Fibroblast of skin of scalp (primary cell): ENCODE measurements at places on chromosomes 12 and 14.
A peak's percentile ranks its signal among the peaks of the same experiment; 100 is the strongest.

GRCh38 chr14:76516884-76517283 is 140.9 kb downstream of the ESRRB start:
- DNase-seq, result no peak

GRCh38 chr12:103915306-103915705 is 14.9 kb upstream of the HSP90B1 start:
- no peak for DNase-seq

DNA sequence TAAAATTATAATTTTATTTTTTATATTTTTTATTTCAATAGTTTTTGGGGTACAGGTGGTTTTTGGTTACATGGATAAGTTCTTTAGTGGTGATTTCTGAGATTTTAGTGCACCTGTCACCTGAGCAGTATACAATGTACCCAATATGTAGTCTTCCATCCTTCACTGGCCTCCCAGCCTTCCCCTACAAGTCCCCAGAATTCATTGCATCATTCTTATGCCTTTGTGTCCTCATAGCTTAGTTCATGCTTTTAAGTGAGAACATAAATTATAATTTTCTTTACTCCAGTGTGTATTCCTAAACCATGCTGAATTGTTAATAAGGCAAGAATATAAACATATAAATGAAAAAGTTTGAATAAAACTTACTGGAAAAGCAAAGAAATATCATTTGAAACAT is 19.1 kb upstream of the NFKBIA start:
- DNase-seq, result no peak

GRCh38 chr14:103627073-103628025 is 1.7 kb upstream of the KLC1 start:
- DNase-seq, result no peak

- peak; percentile 94 for DNase-seq
These were observed at the start of gene PSMC1 for GRCh38 chr14:90256354-90257131. PSMC1 (plus strand) TSS chr14:90256553; CDS start chr14:90256598, 45 bp downstream.

GRCh38 chr12:93536766-93537488 is 35.5 kb upstream of the SOCS2 start:
- peak; percentile 60 for DNase-seq

GRCh38 chr12:116709768-116710167 is 28.1 kb downstream of the SPRING1 start:
- no peak for DNase-seq

DNA sequence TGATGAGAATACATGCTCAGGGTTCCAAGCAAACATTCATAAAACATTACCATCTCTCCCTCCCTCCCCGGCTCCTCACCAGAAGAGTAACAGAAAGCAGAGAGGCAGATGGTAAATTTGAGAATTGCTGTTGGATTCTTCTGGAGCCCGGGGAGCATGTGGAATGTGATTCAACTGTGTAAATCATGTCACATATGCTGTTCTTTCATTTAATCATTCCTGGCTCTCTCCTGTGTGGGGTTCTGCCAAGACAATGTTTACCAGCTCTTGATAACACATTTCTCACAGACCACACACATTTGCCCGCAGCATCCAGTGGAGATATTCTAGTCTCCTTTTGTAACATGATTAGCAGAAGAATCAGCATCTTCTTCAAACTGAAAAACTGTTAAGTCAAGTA is 23.4 kb upstream of the NR2C1 start:
- DNase-seq, result peak; percentile 48

GRCh38 chr14:64730681-64731080 is 26.5 kb downstream of the PLEKHG3 start:
- no peak for DNase-seq

DNA sequence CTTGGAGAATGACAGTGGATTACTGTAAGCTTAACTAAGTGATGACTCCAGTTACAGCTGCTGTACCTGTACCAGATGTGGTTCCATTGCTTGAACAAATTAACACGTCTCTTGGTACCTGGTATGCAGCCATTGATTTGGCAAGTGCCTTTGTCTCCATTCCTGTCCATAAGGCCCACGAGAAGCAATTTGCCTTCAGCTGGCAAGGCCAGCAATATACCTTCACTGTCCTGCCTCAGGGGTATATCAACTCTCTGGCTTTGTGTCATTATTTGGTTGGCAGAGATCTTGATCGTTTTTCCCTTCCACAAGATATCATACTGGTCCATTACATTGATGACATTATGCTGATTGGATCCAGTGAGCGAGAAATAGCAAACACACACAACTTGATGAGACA is 29.4 kb upstream of the POP5 start:
- no peak for DNase-seq

GRCh38 chr12:25830456-25830855 is 128.0 kb upstream of the RASSF8 start:
- peak; percentile 93 for DNase-seq

DNA sequence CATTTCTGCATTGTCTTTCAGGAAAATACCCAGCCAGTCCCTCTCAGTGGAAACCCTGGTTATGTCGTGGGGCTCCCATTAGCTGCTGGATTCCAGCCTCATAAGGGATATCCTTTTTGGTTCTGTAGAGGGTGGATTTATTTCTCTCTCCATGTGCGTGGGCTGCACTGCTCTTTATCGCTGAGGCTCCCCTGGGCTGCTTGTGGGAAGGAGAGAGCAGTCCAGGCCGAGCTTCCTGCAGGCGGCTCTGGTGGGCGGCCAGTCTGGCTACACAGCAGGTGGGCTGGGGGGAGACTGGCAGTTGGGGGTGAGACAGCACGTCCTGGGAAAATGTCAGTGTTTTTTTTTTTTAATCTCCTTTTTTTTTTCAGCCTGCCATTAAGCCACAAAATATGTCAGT is 27.6 kb downstream of the TCTN1 start:
- DNase-seq, result peak; percentile 67

GRCh38 chr12:1505576-1505975 is 88.8 kb downstream of the FBXL14 start:
- DNase-seq, result no peak

DNA sequence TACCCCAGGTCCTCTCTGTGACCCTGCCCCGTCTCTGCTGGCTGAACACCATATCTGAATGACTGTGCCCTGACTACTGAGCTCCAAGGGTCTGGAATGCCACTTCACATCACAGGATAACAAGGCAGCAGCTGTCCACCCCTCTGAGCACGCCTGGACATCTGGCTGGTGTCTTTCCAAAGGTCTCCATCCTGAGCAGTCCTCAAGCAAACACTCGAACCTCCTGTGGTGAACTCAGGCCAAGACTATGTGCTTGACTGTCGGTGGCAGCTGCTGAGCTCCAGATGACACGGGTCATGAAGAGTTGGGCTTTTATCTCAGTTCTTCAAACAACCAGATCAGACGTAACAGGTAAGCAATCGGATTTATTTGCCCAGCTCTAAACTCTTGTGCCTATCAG is 117.2 kb upstream of the BCL2L14 start:
- no peak for DNase-seq

- DNase-seq, result no peak
These were observed 13.0 kb downstream of the FBXO33 start for GRCh38 chr14:39419272-39419671.

GRCh38 chr14:83994020-83994419 is 1535.9 kb upstream of the FLRT2 start:
- DNase-seq, result peak; percentile 72

DNA sequence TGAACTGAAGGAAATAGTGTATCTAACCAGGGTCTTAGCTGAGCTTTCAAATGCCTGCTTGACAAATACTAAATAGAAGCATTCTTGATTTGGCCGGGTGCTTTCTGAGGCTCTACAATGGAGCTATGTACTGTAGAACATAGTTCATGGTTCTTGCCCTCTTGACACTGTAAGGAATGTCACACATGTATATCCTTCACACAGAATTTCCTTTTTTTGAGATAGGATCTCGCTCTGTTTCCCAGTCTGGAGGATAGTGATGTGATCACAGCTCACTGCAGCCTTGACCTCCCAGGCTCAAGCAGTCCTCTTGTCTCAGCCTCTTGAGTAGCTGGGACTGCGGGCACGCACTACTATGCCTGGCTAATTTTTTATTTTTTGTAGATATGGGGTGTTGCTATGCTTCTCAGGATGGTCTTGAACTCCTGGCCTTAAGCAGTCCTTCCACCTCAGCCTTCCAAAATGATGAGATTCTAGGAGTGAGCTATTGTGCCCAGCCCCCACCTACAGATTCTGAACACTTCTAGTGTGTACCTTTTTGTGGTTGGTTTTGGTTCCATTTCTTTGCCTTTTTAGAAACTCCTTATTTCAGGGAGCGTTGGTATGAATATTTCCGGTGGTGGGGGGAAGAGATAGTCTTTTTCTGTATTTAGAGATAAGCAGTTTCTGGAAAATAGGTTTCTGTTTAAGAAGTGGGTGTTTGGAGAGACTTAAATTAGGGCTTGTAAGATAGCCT is 4.2 kb downstream of the MLXIP start:
- no peak for DNase-seq

GRCh38 chr14:101050901-101051490 is 147.5 kb upstream of the RTL1 start:
- DNase-seq, result no peak

GRCh38 chr14:89849931-89850330 is 104.6 kb downstream of the EFCAB11 start:
- peak; percentile 84 for DNase-seq

DNA sequence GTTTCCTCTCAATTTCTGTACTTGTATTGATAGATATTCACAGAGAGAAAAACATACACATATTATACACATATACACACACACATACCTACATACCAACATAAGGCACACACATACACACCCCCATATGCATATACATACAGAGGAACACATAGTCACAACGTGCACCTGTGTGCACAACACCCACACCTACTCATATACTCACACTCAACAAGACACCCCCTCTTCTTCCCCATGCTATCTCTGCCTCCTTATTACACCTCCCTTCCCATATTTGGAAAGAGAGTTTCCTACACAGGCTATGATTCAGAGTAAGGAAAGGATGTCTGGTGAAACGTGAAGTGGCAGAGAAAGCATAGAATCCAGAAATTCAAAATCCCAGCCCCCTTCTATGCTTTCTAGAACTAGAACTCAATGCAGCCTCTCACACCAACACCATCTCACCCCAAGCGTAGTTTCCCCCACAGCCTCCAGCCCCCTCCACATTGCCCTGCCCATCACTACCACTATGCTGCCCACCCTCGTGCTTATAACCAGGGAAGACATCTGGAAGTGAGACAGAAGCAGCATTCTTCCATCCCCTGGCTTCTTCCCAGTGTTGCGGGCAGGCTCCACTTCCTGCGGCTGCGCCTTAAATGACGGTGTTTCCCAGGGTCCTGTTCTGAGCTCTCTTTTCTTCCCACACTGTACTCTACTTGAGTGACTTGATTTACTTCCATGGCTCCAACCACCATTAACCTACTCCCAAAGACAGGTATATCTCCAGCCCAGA is 2.4 kb downstream of the RNASE8 start:
- peak; percentile 47 for DNase-seq

DNA sequence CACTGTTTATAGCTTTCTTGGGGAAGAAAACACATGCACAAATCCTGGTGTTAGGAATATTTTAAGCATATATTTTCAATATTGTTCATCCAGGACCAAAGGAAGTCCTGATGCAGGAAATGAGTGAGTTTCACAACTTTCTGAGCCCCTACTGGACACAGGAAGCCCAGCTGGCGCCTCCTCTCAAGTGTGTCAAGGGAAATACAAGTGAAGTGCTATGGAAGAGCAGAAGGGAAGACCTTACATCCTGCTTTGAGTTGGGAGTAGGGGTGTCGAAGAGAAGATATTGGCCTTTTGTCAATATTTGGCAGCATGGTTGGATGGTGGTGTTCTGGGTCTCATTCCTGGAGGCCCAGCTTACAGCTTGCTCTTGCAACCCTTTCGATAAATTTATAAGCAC is 66.1 kb upstream of the ZDHHC17 start:
- no peak for DNase-seq

DNA sequence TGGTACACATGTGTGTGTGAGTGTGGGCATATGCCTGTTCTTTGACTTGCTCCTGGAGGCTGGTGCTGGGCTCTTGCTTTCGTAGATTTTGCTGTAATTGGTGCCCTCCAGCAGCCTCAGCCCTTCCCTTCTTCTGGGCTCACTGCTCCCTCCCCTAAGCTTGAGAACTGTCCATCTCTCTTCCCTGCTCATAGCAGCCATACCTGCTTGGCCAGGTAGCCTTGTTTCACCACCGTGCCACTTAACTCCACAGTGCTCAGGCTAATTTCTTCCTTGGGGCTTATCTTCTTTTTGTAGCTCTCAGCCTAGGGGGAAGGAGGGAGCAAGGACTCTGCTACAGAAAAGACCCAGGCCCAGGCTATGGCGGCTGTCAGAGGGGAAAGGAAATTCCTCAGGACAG is 19.8 kb downstream of the PLEK2 start:
- DNase-seq, result no peak

- DNase-seq, result no peak
These were observed 3.5 kb downstream of the ULK1 start for GRCh38 chr12:131897875-131898274.

- no peak for DNase-seq
These were observed 811 bp upstream of the INF2 start for GRCh38 chr14:104688505-104689108.

GRCh38 chr12:81963026-81963425 is 203.9 kb upstream of the PPFIA2 start:
- no peak for DNase-seq

DNA sequence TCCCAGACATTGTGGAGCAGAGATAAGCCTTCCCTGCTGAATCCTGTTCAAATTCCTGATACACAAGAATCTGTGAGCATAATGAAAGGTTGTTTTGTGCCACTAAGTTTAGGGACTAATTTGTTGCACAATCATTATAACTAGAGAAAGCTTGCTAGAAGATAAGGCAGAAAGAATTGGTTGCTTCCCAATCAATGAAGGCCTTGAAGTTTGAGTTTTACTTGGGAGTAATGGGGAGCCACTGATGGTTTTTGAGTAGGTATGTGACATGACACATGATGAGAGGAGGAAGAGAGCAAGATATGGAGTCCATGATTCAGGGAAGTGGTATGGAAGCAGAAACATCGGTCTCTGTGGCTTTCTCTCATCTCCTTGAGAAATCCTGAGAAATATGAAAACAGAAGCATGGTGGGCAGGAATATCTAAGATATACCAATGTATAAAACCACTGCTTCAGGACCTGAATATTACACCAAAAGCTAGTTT is 13.3 kb upstream of the TCP11L2 start:
- DNase-seq, result peak; percentile 41

DNA sequence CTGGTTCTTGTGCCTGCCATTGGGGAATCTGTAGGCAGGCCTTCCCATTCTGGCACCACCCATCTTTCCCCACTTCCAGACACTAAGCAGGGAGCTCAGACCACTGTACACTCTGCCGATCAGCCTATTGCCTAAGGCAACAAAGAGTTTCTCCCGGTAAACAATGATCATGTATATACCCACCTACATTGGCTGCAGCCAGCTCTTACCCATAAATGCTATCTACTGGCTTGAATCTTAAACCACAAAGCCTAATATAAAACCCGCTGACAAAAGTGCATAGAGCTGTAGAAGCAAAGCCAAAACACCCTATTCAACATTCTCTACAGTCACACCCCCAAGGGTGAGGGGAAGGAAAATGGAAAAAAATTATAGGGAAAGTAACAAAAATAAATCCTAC is 20.8 kb upstream of the GLIPR1 start:
- DNase-seq, result no peak

GRCh38 chr14:32934073-32934880 is 4.4 kb upstream of the NPAS3 start:
- no peak for DNase-seq
